ENCODE measurements at places on chromosomes 5 and 9.

DNA sequence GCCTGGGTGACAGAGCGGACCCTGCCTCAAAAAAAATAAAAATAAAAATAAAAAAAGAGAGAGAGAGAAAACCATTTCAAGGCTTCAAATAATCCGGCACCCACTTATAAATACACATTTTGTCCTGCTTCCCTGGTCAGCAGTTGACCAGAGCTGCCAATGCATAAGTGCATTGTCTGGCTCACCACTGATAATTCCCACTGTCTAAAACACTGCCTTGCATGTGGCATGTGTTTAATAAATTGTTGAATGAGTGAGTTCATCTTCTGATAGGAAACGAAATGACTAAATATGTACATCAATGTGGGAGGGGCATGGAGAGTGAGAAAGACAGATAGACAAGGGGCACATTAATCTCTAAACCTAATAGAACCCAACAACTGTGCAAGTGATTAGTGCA lies 42.9 kb downstream of the MEGF10 start:
- no peak for DNase-seq

DNA sequence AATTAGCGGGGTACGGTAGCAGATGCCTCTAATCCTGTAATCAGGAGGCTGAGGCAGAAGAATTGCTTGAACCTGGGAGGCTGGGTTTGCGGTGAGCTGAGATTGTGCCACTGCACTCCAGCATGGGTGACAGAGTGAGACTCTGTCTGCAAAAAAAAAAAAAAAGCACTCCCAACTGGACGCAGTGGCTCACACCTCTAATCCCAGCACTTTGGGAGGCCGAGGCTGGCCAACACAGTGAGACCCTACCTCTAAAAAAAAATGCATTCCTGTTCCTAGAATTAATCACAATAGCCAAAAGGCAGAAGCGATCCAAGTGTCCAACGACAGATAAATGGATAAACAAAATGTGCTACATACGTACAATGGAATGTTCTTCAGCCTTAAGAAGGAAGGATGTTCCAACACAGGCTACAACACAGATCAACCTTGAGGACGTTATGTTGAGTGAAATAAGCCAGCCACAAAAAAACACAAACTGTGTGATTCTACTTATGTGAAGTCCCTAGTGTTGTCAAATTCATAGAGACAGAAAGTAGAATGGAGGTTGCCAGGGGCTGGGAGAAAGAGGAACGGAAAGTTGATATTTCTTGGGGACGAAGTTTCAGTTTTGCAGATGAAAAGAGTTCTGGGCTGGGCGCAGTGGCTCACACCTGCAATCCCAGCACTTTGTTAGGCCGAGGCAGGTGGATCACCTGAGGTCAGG lies 13.8 kb downstream of the FAM78A start:
- DNase-seq: no peak

DNA sequence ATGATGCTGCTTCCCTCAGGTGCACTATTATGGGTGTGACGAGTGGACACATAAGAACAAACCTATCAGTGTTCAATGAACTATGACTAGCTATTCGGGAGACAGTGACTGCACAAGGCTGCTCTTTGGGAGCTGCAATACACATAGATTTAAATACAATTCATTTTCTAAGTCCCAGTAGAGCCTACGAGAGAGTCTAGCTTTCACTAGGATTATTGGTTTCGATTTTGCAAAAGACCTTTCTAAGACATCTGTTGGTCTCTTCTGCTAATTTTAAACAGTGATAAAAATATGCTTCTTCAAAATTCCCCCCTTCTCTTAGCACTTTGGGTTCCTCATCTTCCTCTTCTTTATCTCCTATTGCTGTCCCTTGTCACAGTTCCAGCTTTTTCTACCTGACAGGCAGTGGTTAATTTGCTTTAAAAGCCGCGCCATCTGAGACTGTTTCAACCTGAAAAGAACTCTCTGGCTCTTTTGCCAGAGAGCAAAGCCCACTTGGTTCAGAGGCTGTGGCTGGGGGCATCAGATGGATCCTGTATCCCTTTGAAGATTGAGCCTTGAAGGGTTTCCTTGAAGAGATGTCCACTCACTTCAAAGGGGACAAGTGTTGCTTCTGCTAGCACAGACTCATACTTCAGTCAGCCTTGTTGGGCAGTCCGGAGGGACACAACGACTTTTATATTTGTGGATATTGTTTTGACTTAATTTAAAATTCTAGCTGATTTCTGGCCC lies 241.5 kb downstream of the MAN2A1 start:
- no peak for DNase-seq

GRCh38 chr9:113763429-113763828 lies 112.7 kb upstream of the ZNF618 start:
- DNase-seq: no peak

DNA sequence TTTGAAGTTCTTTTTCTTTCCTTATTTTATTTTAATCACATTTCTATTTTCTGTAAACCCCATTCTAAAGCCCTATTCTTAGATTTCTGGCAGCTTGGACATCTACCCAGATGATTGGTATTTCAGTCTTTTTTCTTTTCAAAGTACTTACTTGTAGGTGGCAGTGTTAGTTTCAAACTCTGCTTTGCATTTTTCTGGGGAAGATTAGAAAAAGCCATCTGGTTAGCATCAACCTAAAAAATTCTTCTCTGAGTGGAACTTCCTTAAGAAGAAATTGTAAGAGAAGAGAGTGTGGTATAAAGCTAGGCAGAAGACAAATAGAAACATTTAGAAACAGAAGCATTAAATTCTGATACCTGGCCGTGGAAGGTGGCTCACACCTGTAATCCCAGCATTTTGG lies 17.2 kb upstream of the TENT2 start:
- DNase-seq: no peak

GRCh38 chr9:135919318-135919890 lies 12.1 kb upstream of the CAMSAP1 start:
- DNase-seq: no peak

- DNase-seq: no peak
These were observed 747.6 kb upstream of the EDIL3 start for GRCh38 chr5:85132269-85132668.

- no peak for DNase-seq
These were observed 38.9 kb downstream of the TPPP start for GRCh38 chr5:654071-654778.

DNA sequence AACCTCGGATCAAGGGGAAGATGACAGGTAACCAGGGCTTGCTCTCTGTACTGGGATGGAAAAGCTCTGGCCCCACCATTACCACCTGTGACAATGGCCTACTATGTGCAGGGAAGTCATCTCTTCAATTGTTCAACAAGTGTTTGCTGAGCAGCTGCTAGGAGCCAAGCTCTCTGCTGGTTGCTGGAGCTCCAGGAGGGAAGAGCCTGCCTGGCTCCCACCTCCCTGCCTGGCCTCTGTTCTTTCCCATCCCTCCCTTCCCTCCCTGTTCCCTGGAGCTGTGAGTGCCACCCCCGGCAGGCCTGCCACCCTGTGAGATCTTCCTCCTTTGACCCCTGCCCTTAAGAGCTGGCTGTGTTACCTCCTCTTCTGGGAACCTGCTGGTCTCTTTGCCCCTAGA lies 59.7 kb upstream of the IER5L start:
- DNase-seq: no peak

- DNase-seq: no peak
These were observed 26.3 kb downstream of the NR3C1 start for GRCh38 chr5:143376911-143377813.

GRCh38 chr5:67221487-67222242 lies 25.1 kb upstream of the CD180 start:
- DNase-seq: no peak

DNA sequence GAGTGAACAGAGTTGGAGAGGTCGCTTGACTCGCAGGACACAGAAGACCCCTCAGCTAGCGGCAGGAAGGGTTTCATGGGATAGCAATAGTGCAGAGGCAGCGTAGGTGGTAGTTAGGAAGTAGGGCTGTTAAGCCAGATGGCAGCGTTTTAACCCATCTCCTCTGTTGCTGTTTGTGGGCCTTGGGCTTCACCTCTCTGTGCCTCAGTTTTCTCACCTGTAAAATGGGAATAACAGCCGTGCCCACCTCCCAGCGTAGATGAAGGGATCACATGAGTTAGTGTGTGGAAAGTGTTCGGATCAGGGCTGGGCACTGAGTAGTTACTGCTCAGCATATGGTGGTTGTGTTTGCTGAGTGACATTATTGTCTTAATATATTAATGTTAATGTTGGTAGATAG lies 1.9 kb downstream of the ZNF354B start:
- no peak for DNase-seq

- DNase-seq: no peak
These were observed 292.2 kb downstream of the IRX2 start for GRCh38 chr5:2459251-2459650.

GRCh38 chr5:141567513-141568117 lies 51.2 kb downstream of the DIAPH1 start:
- DNase-seq: no peak

GRCh38 chr9:99825172-99826046 lies 3.7 kb downstream of the NR4A3 start:
- DNase-seq: no peak

GRCh38 chr9:123796618-123797484 lies 133.1 kb downstream of the DENND1A start:
- DNase-seq: no peak

DNA sequence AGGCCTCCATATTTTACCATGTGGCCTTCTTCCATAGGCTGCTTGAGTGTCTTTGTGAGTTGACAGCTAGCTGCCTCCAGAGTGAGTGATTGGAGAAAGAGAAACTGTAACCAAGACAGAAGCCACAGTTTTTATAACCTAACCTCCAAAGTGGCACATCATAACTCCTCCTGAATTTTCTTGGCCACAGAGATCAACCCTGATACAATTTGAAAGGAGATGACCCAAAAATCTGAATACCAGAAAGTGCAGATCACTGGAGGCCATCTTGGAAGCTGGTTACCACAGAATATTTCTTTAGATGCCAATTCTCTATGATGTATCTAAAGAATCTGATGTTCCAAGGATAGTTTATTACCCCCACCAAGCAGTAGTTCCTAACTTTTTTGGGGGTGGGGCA lies 254.3 kb upstream of the PDE4D start:
- no peak for DNase-seq

- DNase-seq: no peak
These were observed 53.5 kb downstream of the RGS3 start for GRCh38 chr9:113516840-113517577.

DNA sequence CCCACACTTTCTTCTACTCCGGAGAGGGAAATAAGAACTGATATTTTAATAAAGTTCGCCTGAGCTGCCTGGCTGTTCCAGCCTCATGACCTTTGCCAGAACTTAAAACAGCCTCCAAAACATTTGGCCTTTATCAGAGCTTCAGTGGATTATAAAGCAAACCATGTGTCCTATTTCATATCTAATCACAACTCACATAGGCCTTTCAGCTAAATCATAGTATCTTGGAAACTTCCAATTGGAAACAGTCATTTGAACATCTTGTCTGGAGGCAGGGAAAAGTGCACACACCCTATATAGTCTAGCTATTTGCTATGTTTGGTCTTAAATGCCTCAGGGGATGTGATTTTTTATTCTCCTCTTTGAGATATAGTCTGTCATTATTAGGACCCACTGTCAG lies 46.0 kb upstream of the FREM1 start:
- no peak for DNase-seq

GRCh38 chr9:21334701-21335632 lies at the start of gene KLHL9:
KLHL9 (minus strand) TSS chr9:21335404; CDS start chr9:21334859, 545 bp downstream.
- DNase-seq: peak; percentile 94

DNA sequence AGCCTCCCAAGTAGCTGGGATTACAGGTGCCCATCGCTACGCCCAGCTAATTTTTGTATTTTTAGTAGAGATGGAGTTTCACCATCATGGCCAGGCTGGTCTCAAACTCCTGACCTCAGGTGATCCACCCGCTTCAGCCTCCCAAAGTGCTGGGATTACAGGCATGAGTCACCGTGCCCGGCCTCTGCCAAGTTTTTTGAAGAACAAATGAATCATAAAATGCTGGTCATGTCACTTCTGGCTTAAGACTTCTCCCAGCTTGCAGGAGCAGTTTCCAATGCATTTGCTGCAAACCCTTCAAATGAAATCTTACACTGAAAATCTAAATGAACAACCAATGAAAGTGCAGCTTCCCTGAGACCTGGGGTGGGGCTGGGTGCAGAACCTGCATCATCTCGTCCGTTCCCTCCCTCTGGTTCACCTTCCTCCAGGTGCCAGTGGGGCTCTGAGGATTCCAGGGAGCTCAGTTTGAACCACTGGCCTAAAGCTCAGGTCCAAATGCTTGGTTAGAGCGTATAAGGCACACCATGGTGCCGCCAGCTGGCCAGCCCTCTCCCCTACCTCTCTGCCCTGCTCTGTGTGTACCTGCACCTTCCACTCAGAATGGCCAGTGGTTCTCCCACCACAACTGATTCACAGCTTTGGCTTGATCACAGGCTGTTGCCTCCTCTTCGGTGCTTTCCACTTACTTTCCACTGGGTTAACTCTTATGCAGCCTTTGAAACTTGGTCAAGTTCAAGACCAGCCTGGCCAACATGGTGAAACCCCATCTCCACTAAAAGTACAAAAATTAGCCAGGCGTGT lies 39.8 kb upstream of the FUBP3 start:
- DNase-seq: no peak

GRCh38 chr5:126446498-126447224 lies 23.5 kb downstream of the GRAMD2B start:
- DNase-seq: no peak

GRCh38 chr5:75048457-75048953 lies 3.9 kb downstream of the GCNT4 start:
- no peak for DNase-seq

- DNase-seq: peak; percentile 89
These were observed 50.7 kb upstream of the VLDLR start for GRCh38 chr9:2570615-2571479.

GRCh38 chr9:69442486-69442885 lies 117.5 kb downstream of the ENTREP1 start:
- no peak for DNase-seq

GRCh38 chr9:89352874-89353649 lies 34.8 kb downstream of the SECISBP2 start:
- DNase-seq: peak; percentile 37

DNA sequence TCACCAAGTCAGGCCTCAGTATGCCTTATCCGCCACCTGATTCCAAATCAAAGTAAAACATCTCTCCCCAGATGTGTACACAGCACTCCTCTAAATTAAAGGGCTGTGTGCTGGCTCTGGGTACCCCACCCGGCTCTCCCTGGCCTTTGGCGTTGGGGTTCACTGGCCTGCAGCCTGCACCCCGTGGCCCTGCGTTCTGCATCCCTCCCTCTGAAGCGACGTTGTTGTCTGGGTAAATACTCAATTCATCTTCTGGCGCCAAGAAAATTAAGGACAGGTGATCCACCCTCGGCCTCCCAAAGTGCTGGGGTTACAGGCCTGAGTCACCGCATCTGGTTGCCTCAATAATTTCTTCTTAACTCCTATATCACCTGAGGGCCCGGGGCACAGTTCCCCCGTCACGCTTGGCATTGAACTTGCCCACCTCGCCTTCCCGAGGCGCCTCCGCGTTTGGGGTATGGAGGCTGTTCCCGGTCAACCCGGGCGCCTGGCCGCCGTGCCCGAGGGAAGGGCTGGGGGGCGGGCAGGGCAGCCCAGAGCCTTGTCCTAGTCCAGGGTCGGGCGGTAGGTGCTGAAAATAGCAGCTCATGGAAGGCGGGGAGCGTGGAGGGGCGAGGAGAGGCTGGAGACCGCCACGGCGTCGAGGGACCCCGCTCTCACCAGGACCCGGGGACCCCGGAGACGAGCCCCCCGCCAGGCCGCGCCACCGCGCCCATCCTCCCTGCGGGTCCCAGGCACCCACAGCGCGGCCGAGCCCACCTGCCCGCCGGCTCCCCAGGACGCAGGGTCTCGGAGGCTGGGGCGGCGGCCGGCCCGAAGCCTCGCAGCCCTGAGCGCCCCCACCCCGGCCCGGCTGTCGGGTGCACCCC lies 531 bp downstream of the ABO start:
- peak; percentile 38 for DNase-seq

Data from left lobe of liver (tissue), 2 donors.